ENCODE measurements at places on chromosomes 1 and 21.

GRCh38 chr1:104765085-104765484, 1015.4 kb downstream of the AMY1C start:
- DNase-seq = no peak

- DNase-seq = no peak
Measured at GRCh38 chr1:43805340-43805739, 98.0 kb downstream of the ST3GAL3 start.

- DNase-seq = peak; percentile 64
Measured at GRCh38 chr1:42419126-42419821, 36.5 kb downstream of the ZMYND12 start.

GRCh38 chr1:59568158-59568935, 246.4 kb upstream of the HOOK1 start:
- DNase-seq = peak; percentile 27

Measured in fibroblast of the aortic adventitia (primary cell).